Astrocyte of the spinal cord (primary cell): ENCODE measurements at places on chromosomes 6 and 20.

DNA sequence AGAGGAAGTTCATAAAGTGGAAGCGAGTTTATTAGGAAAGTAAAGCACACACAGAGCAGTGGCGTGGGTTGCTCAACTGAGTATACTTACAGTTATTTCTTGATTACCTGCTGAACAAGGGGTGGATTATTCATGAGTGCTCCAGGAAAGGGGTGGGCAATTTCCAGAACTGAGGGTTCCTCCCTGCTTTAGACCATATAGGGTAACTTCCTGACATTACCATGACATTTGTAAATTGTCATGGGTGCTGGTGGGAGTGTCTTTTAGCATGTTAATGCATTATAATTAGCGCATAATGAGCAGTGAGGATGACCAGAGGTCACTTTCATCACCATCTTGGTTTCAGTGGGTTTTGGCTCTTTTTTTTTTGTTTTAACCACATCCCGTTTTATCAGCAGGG, 29.8 kb downstream of the PDYN start:
- no peak for DNase-seq

GRCh38 chr6:12403947-12404647, 113.9 kb downstream of the EDN1 start:
- DNase-seq = no peak

DNA sequence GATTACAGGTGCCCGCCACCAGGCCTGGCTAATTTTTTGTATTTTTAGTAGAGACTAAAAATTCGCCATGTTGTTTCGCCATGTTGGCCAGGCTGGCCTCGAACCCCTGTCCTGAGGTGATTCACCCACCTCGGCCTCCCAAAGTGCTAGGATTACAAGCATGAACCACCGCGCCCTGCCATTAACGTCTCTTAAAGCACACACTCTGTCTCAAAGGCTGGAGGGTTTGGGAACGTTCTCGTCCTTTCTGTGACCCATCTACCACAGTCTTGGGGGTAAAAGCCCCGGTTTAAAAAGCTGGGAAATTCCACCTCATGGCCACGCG, 57.8 kb upstream of the ARID1B start:
- DNase-seq = peak; percentile 11

DNA sequence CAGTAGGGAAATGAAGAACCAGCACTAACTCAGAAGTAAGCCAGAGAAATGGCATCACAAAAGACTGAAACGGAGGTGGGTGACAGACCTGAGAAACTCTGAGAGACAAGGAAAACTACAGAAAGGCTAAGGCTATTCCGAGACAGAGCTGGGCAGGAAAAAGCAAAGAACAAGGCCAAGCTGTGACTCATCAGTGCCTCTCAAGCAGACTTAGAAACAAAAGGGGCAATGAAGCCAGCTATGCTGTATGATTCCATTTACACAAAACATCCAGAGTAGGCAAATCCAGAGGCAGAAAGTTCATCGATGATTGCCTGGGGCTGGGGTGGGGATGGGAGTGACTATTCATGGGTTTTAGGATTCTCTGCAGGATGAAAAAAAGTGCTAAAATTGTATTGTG, 50.0 kb downstream of the SLC23A2 start:
- peak; percentile 88 for DNase-seq

DNA sequence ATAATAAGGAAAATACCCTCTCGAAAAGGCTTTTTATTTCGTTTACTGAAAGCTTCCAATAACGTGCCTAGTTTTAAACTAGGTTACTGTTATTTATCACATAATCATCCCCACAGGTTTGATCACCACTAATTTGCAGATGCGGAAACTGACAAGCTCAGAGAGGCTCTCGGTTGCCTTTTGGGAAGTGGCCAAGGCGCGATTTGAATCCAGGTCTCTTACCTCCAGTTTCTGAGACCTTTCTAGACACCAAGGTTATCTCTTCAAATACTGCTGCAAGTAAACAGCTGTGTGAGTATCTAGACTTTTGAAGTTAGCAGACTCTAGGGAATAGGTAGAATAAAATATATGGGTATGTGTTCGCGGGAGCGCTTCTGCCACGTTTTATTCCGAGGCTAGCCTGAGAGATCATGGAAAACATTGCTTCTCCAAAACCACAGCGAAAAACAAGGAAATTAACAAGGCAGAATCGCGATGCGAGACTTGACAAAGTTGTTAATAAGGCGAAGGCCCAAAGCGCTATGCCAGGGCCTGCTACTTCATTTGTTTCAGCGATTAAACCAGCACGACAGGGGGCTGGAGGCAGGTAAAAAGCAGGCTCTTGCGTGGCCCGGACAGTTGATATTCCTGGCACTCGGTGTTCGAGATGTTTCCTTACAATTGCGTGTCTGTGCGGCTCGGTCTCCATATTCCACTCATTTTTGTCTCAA, 1.8 kb upstream of the JARID2 start:
- DNase-seq = no peak

DNA sequence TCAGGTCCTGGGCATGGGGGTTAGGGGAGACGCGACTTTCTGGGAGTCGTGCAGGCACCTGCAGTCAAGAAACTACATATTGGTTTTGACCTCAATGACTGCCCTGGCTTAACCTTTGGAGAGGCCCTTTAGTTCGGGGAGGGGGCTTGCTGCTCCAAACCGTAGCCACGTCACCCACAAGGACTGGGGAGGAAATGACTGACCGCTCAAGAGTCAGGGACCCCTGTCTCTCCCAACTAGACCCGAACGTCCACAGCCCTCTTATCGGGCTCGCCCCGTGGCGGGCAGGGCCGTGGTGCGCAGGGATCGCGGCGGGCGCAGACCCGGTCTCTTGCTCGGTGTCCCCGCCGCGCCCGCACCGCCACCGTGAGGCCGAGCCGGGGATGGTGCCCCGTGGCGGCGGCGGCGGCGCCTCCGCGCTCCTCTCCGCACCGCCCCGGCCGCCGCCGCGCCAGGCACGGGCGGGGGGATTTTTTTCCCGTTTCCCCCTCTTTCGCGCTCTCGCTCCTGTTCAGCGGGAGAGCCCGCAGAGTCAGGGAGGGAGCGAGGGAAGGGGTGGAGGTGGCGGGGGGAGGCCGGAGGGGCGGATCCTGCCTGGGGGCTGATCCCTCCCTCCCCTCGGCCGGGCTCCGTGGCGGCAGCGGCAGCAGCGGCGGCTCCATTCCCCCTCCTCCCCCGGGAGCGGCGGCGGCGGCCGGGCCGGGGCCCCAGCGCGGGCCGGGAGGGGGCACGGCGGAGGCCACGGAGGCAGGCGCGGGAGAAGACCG, at the start of gene BRPF3:
Gene BRPF3, plus strand, starts transcription at position 632 of the 767 bp plus-strand sequence. CDS start 3,579 bp downstream, outside the sequence.
- DNase-seq = peak; percentile 70

GRCh38 chr6:107124934-107125348, 9.6 kb upstream of the BEND3 start:
- no peak for DNase-seq

GRCh38 chr6:146775220-146775619, 176.4 kb downstream of the ADGB start:
- peak; percentile 7 for DNase-seq

DNA sequence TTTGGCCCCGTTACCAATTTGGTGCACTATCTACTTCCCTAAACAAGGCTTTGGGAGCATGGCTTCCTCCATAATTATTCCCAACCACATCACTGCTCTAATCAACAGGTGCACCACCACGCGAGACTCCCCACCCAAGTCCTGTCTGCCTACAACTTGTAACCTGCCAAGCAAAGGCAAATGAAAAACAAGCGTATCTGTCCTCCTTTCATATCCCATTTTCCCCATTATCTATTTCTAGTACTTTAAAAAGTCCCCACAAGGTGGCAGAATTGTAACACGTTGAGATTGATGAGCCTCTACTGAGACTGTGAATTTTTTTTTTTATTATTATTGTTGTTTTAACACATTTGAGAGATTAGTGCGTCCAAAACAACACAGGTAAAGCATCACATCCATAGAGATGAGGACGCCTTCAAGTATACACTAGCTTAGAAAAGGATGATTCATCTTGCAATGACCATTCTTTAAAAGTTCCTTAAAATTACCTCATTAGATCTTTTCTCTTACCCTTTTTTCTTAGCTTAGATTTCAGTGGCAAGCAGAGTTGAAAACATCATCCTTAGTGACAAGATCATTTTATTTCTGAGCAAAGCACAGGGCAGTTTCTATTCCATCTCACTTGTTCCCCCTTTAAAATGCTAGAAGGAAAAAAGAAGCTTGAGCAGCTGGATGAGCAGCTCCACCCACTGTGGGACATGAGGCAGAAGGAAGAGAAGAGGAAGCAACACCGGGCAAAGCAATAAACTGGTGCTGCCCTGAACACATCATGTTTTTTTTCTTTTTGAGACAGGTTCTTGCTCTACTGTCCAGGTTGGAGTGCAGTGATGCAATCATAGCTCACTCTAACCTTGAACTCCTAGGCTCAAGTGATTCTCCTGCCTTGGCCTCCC, 210.8 kb downstream of the ARHGAP18 start:
- DNase-seq = peak; percentile 72

- no peak for DNase-seq
Observed at GRCh38 chr6:45132658-45133294, 195.4 kb upstream of the RUNX2 start.

- peak; percentile 68 for DNase-seq
Observed at GRCh38 chr6:6758915-6759654, 170.6 kb downstream of the LY86 start.

GRCh38 chr6:53647462-53648094, 18.0 kb downstream of the KLHL31 start:
- no peak for DNase-seq

DNA sequence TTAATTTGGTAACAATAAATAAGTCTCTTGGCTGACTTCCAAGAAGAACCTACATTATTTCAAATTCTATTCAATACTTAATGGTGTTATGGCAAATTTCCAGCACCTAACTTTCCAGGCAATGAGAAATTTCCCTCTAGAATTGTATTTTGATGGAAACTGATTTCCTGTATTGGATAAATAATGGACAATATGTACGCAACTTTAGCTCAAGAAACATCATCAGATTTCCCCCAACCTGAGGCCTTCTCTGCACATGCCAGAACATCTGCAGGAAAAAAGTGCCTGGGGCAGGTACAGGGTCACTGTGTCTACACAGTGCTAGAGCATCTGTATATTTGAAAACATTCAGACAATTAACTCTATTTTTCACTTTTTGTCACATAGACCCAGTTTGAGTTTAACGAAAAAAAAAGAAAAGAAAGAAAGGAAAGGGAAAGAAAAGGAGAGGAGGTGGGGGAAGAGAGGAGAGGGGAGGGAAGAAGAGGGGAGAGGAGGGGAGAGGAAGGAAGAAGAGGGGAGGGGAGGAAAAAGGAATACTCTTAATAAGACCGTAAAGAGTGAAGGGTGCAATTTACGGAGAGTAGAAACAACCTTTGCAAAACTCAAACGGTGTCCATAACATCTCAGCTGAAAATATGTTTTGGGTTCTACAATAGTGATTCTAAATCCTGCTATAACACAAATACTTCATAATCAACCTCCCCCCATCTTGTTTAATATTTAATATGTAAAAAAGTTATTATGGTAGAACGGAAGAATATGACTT, 130.0 kb downstream of the TSHZ2 start:
- DNase-seq = no peak

GRCh38 chr6:36544228-36544627, 3.1 kb downstream of the STK38 start:
- no peak for DNase-seq

- DNase-seq = peak; percentile 28
Observed at GRCh38 chr6:134577998-134578397, 260.1 kb upstream of the SGK1 start.

DNA sequence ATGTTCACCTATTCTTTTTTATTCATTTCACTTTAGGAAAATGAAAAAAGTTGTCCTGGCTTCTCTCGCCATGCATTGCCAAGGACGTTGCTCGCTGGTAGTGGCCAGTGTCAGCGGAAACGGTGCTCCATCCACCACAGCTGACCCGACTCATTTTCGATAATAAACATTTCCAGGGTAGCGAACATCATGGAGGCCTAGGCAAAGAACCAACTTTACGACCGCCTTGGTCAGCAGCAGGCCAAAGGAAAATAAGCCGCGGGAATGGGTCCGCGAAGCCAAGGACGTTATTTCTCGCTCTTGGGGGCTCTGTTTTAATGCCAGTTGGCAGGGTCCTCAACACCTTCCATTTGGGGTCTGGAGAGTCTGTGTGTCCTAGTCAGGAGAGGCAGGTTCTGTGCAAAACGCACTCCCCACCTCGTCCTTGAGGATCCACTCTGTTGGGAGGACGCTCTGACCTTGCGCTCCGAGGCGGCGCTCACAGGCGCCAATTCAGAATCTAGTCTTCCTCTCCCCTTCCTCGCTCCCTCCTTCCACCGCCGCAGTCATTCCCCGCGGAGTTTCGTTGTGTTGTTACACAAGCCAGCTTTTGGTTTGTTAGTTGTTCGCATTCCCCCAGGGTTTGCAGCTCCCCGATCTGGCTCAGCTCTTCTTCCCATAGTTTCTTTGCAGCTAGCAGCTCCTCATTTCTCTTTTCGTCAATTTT, 4.1 kb upstream of the PAX1 start:
- DNase-seq = no peak

- peak; percentile 47 for DNase-seq
Observed at GRCh38 chr6:142943711-142944123, 1.3 kb downstream of the HIVEP2 start.

DNA sequence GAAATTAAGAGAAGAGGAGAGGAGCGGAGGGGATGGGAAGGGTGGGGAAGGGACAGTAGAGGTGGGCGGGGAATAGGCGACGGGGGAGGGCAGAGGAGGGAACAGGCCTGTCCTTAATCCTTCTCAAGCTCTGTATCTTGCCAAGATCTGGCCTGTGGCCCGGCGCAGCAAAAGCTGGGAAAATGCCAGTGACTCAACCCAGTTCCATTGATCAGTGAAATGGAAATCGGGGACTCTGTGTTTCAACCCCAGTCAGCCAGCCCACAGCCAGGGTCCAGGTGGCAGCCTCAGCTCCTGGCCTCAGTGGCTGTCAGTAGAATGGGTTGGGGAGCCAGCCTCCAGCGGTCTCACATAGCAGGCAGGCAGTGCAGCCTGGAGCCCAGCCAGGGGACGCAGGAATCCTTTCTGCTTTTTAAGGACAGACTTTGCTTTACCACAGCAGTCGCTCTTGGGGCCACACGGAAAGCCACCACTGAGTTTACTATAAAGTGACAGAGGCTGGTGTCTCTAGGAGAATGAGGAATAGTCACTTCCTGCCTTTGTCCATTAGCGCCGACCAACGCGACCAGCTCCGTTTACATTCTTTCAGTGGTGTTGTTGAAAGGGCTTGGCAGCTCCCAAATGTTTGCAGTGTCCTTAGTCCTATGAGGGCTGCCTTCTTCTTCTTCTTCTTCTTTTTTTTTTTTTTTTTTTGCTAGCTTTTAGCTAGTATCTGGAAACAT, 128.0 kb downstream of the RIN2 start:
- no peak for DNase-seq

DNA sequence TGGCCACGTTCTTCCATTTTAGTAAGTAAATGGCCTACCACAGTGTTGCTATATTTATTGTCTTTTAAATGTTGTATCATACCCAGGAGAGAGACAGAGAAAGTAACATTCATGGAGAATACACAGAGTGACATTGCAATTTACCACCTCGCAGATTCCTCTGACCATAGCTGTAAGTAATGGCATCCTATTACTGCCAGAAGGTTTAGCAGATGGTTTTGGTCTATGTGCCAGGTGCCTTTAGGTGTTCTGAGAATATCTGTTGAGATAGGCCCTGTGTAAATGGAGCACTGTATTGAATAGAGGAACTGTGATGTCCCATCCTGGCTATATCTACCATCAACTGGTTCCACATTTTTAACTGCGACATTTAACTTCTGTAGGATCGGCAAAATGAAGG, 559.6 kb downstream of the KIF16B start:
- DNase-seq = no peak
